AG10803 (cell line): ENCODE measurements at places on chromosomes 6 and 20.

GRCh38 chr6:150183105-150183504 is 40.3 kb downstream of the PPP1R14C start:
- no peak for DNase-seq

DNA sequence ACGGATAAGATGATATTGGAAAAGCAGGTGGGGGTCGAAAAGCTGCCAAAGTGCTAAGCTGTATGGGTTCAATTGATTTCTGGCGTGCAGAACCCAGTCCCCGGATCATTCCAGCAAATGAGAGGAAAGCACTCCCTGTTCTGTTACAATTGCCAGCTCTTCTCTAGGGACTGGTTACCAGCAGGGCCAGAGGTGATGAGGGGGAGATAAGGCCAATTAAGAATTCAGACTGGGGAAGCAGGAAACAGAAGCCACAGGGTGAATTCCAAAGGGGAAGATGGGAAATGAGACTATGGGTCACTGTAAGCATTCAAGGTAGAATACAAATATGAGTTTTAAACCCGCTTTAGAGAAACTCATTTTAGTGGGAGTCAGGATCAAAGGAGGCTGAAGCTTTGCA is 349.4 kb upstream of the MAP3K7 start:
- DNase-seq: no peak

- no peak for DNase-seq
These were observed 22.3 kb upstream of the RCAN2 start for GRCh38 chr6:46513533-46513932.

- DNase-seq: no peak
These were observed 146.7 kb upstream of the TAB2 start for GRCh38 chr6:149170564-149171452.

GRCh38 chr6:10617008-10617696 is 77.3 kb downstream of the C6orf52 start:
- DNase-seq: no peak

DNA sequence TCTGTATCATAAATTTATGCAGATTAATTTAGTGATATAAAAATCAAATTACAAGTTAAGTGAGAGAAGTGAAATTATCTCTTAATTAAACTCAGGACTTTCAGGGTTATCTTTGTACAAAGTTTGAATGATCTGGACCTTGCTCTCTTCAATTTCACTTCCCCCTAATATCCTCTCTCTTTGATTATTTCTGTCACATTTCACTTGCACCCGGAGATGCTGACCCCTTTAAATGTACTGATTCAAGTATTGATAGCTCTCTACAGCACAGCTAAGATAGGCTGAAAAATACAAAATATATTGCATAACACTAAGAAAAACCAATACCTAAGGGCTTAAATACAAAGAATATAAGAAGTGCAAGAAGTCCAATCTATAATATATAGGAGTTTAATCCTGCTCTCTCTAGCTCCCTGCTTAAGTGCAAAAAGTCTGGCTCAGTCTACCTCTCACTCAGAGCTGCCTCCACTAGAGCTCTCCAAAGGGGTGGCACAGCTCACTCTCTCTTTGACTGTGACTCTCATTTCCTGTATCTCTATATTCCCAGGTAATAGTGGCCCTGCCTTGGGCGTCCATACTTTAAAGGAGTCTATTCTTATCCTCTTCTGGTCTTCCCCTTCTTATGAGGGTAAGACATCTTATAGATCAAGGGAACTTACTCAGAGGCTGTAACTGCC is 588.4 kb downstream of the RFPL4B start:
- no peak for DNase-seq

GRCh38 chr6:41367700-41368099 is 32.3 kb downstream of the NCR2 start:
- peak; percentile 29 for DNase-seq

DNA sequence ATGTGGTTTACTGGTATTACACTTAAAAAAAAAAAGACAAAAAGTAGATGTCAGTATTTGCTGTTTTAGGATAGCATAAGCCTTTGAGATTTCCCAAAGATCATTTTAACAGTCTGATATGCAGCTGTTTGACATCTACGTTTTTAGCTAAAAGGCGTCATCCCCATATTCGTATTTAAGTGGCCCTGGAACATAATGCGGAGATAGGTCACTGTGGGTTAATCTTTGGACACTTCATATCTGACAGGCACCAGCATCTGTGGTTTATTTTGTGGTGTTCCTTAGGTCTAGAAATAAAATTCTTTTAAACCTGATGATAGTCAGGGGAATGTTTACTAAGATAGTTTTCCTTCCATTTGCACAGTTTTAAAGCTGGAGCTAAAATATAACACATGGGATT is 313.7 kb downstream of the SOX4 start:
- DNase-seq: no peak

- DNase-seq: no peak
These were observed 1375.6 kb downstream of the EPHA7 start for GRCh38 chr6:92043777-92044176.

GRCh38 chr20:40802886-40803285 is 113.8 kb upstream of the MAFB start:
- no peak for DNase-seq

- peak; percentile 77 for DNase-seq
These were observed 262.9 kb downstream of the SOX4 start for GRCh38 chr6:21856456-21856825.

- DNase-seq: peak; percentile 100
These were observed 158.5 kb downstream of the SASH1 start for GRCh38 chr6:148501178-148501590.
